NCI-H774 (cell line): ENCODE measurements at places on chromosomes 2 and 18.

DNA sequence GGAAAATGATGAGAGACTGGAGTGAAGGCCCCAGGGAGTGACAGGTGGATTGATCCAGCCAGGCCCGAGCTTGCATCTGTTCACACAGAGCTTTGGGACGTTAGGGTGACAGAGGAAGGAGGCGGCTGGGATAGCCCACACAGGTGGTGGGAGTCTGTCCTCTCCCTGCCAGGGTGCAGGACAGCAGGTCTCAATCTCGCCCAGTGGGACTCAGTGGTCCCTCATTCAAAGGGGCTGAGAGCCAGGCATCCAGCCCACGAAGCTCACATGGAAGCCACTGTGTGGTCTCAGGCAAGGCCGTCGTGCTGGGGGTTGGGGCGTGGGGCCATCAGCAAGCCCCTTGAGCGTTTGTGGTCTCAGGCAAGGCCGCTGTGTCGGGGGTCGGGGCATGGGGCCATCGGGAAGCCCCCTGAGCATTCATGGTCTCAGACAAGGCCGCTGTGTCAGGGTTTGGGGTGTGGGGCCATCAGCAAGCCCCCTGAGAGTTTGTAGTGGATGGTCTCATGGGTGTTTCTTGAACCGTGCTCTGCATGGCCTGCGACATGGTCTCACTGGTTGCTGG lies 8.3 kb downstream of the KCNG2 start:
- DNase-seq, result no peak

- DNase-seq, result peak; percentile 49
Observed at GRCh38 chr2:179272406-179273192, 8.0 kb upstream of the SESTD1 start.

- no peak for DNase-seq
Observed at GRCh38 chr2:43840965-43841364, 2.2 kb downstream of the ABCG8 start.

- no peak for DNase-seq
Observed at GRCh38 chr2:213766465-213766901, 482.2 kb downstream of the SPAG16 start.

- no peak for DNase-seq
Observed at GRCh38 chr2:96977631-96978195, 8.7 kb downstream of the FAM178B start.

- no peak for DNase-seq
Observed at GRCh38 chr2:222610746-222611145, 45.1 kb downstream of the FARSB start.

- no peak for DNase-seq
Observed at GRCh38 chr2:207260021-207260420, 94.3 kb upstream of the KLF7 start.

- DNase-seq, result no peak
Observed at GRCh38 chr2:105428387-105429018, 29.7 kb upstream of the FHL2 start.

- no peak for DNase-seq
Observed at GRCh38 chr2:159875083-159875482, 77.1 kb upstream of the CD302 start.

DNA sequence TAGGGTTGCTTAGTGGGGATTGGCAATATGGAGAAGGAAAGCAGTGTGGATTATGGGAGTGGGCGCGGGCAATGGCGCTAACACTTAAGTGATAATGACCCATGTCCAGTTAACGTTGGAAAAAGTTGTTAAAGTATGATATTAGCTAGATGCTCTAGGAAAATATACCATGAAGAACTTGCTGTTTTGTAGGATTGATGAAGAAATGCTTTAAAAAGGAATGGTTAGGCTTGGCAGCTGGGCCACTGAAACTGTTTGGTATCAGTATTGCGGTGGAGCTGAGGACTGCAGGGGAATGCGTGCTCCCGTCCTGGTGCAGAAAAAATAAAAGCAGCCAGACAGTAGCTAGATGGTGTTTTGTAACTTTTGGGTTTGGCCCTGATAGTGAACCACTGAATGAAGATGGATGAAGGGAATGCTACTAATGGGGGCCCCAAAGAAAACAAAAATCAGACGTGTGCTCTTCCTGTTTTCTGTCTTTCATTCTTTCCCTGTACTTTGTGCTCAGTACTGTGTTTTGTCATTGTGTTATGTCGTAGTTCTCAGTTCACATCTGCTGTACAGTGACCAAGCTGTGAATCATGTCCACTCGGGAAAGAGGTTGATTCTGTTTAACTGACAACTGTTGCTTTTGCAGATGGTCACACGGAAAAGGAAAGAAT lies 999 bp downstream of the INSIG2 start:
- no peak for DNase-seq

DNA sequence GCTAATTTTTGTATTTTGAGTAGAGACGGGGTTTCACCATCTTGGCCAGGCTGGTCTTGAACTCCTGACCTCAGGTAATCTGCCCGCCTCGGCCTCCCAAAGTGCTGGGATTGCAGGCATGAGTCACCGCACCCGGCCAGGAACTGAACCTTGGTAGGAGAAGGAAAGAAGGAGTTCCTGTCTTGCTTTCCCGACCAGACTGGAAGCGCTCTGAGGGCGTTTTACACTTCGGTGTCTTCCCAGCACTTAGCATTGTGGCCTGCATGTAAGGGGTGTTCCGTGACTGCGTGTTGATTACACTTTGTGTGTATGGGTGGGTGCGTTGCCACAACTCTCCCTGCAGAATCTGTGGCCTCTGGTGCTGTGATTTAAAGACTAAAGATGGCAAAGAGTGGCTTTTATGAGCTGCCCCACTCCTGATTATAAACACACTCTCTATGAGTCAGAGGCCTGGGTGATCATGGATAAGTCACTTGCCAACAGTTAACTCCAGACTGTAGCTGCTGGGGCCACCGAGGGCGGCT lies 46.0 kb downstream of the ODC1 start:
- DNase-seq, result no peak

DNA sequence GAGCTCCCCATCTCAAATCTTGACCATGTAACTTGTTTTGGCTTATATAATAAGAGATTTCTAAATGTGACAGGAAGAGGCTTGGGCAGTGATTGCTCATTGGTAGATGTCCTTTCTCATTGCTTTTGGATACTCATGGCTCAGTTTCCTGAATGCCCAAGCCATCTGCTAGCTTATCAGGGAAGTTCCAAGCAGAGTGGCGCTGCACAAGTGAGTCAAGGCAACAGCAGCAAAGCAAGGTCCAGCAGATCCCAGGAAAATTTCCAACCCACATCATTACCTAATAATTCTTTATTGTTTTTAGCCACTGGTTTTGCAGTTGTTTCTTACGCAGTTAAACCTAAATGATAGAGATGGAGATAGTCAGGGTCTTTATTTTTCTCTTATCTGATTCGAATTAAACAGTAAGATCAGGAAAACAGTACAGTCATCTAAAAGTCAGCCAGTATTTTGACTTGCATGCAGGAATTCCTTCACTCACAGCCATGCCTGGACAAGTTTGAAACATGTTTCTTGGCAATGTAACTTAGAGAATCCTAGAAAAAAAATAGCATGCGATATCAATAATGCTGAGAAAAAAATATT lies 349.7 kb upstream of the TMEFF2 start:
- DNase-seq, result no peak
